NCI-H345 (cell line): ENCODE measurements at places on chromosomes 1 and 21.

- no peak for DNase-seq
Measured at GRCh38 chr1:199009447-199009846, 370.6 kb downstream of the PTPRC start.

- peak; percentile 49 for DNase-seq
Measured at GRCh38 chr1:180927841-180928240, 15.1 kb downstream of the KIAA1614 start.

GRCh38 chr21:20306836-20307235 is 691.4 kb upstream of the NCAM2 start:
- no peak for DNase-seq

DNA sequence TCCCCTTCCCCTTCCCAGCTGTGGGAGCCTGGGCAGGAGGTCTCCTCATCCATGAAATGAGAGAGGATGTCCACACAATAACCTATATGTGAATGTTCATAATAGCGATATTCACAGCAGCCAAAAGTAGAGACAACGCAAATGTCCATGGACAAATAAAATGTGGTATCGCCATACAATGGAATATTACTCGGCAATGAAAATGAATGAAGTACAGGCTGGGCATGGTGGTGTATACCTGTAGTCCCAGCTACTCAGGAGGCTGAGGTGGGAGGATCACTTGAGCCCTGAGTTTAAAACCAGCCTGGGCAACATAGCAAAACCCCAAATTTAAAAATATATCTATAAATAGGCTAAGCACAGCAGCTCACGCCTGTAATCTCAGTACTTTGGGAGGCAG is 12.9 kb downstream of the ADPRS start:
- no peak for DNase-seq

DNA sequence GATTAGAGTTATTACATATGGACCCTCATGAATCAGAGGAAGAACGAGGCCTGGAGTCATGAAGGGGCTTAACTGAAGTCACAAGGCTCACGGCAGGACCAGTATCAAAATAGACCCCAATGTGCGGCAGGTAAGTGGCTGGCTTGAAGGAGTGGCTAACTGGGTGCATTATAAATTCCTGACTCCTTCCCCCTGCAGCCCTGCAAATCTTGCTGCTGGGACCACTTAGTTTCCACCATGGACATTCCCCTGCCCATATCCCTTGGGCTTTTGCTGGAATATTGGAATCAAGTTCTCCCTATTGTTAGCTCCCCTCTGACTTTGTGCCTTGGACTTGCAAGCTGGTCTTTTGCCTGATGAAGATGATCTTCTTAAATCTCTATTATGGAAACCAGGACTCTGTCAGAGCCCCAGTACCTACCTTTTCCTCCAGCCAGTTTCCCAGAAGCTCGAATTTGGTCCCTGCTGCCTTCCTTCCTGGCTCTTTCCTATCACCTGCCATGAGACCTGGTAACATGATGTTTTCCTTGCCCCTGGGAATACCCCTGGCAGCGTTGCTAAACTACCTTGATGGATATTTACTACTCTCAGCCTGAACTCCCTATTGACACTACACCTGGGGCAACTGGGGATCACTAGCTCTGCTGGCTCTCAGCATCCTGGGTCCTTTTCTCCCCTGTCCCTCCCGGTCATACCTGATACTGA is 156.0 kb upstream of the JUN start:
- DNase-seq: peak; percentile 22

GRCh38 chr21:27674041-27674615 is 707.2 kb upstream of the ADAMTS5 start:
- no peak for DNase-seq

DNA sequence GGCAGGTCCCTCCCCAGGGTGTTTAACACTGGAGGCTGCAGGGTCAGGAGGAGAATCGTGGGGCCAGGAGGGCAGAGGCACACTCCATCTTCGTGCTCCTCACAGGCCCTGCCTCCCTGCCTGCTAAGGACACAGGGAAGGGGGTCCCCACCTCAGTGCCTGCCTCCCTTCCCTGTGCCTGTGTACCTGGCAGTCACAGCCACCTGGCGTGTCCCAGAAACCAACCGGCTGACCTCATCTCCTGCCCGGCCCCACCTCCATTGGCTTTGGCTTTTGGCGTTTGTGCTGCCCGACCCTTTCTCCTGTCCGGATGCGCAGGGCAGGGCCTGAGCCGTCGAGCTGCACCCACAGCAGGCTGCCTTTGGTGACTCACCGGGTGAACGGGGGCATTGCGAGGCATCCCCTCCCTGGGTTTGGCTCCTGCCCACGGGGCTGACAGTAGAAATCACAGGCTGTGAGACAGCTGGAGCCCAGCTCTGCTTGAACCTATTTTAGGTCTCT is 623 bp upstream of the BGLAP start:
- DNase-seq: no peak

GRCh38 chr1:108574008-108574407 is 14.1 kb downstream of the EEIG2 start:
- DNase-seq: no peak

- no peak for DNase-seq
Measured at GRCh38 chr1:62250126-62250726, 55.6 kb downstream of the L1TD1 start.

DNA sequence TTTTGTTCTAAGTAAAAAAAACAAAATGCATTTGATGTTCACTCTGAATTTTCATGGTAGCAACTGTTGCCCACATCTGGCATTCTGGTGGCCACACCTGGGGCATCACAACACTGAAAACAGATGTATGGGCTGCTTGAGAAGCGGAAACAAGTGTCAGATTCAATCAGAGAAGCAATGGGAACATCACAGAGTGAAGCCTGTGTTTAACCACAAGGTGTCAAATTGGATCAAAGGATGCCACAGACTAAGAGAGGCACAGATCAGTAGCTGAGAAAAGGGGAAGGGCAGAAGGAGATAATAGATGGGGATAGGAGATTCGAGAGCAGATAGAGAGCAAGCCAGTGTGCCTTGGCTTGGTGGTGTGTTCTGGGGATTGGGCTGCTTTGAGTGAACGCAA is 49.8 kb upstream of the MTF2 start:
- no peak for DNase-seq

DNA sequence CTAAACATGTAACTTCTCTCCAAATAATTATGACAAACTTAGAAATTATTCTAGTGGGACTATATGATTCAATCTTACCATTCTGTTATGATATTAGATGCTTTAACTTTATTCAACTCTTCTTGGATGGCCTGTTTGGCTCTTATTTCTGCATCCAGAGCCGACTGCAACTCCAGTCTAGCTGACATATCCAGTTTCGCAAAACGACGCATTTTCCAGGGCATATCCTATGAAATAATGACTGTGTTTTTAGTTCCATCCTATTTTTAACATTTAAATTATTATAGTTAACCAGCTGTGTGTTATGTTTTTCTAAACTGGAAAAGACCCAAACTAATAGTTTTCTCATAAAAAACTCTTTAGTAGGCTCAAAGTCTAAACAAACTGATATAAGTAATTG is 133.7 kb downstream of the COQ8A start:
- DNase-seq: no peak

- DNase-seq: no peak
Measured at GRCh38 chr1:18064534-18064933, 43.1 kb upstream of the IGSF21 start.

DNA sequence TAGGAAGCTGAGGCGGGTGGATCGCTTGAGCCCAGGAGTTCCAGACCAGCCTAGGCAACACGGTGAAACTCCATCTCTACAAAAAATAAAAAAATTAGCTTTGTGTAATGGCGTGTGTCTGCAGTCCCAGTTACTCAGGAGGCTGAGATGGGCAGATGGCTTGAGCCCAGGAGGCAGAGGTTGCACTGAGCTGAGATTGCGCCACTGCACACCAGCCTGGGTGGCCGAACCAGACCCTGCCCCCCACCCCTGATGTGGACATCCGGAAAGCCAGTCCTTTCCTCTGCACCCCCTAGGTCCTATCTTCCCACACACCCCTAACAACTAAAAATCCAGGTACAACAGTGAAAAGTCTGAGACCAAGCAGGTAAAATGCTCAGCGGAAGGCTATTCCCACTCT is 71.9 kb downstream of the PLD5 start:
- DNase-seq: no peak

DNA sequence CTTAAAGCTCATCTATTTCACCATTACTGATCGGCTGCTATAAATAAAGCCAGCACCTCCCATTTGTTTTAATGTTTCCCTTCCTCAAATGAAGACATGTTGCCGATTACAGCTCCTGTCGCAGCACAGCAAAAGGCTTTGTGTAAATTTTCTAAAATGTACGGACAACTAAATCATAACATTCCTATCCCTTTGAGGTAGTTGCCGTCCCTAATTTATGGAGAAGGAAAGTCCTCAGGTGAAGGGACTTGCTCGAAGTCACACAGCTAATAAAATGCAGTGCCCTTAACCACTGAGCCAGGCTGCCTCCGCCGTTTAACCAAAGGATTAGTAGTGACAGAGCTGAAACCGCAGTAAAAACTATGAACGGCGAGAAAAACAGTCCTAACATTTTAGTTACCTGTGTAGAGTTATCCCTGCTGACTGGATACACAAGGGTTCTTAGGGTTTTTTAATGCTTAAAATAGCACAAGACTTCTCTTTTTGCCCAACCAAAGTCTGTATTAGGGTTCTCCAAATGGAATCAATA is 871 bp downstream of the PINK1 start:
- DNase-seq: peak; percentile 44

DNA sequence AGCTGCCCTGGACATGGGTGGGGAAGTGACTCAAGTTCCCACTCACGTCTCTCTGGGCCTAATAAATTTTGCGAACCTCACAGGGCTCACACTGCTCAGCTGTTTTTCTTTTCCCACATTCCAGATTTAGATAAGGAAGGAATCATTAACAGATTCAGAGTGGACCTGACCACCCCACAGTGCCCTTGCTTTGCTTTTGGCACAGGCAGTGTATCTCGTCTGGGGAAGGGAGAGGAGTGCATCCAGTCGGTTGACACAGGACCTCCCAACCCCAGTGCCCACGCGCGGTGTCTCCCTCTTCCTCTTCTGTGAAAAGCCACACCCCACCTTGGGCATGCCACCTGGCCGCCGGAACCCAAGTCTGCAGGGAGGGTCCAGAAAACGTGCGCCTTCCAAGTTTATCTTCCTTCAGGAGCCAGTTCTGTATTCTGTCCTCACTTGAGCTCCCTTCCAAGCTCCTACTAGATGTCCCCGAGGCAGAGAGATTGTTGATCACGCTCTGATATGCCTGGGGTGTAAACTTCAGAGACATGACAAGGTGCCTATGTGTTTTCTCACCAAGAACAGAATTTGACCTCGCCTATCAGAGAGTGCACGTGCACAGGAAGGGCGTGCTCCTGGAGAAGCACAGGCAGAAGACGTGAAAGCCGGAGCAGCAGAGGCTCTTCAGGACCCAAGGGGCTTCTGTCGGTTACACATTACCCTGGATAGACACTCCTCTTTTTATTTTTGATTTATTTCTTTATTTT is 9.5 kb upstream of the SLC2A5 start:
- no peak for DNase-seq

DNA sequence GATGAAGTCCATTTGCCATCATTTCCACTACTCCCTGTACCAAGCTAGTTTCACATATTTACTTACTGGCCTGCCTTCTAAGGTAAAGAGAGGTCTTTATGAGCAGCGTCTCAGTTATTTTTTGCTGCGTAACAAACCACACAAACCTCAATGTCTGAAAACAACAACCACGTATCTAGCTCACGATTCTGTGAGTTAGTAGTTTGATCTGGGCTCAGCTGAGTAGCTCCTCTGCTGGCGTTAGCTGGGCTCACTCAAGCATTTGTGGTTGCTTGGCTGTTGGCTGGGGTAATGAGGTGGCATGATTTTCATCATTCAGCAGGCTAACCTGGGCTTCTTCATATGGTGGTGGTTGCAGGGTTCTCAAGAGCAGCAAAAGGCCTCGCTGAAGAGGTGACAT is 225.4 kb downstream of the FOXD2 start:
- DNase-seq: no peak

- DNase-seq: no peak
Measured at GRCh38 chr1:167744901-167745300, 23.1 kb downstream of the MPZL1 start.

DNA sequence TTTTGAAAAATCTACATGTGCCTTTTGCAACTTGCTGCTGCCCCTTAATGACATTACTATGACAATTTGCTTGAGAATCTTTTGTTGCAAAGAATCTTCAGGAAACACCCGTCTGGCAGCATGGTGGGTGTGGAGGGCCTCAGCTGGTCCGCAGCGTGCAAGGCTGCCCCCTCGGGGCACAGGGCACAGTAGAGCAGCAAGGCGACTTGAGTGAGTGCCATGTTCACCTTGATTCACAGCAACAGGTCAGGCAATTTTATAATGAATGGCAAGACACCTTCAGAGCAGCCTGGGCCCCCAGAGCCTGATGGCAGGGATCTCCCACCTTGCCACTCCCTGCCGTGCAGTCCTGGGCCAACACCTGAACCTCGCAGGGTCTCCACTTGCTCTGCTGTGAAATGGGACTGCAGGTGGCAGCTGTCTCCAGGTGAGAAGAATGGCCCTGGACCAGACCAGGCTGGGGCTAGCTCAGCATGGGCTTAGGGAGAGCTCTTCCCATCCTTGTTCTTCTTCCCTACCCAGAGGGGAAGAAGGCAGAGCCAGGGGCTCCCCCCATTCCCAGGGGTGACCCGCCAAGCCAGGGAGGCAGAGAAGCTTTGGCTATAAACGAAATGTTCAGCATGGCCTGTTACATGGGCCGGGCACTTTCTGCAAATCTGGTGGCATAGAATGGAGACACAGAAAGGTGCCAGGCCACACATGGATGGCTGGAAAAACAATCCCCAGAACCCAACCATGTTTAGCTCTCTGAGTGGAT is 34.5 kb upstream of the ACTRT2 start:
- no peak for DNase-seq

GRCh38 chr1:6205849-6206519 is at the start of gene RNF207:
Gene RNF207 (plus strand): TSS chr1:6206119. CDS start chr1:6206536, 417 bp downstream.
- peak; percentile 63 for DNase-seq

DNA sequence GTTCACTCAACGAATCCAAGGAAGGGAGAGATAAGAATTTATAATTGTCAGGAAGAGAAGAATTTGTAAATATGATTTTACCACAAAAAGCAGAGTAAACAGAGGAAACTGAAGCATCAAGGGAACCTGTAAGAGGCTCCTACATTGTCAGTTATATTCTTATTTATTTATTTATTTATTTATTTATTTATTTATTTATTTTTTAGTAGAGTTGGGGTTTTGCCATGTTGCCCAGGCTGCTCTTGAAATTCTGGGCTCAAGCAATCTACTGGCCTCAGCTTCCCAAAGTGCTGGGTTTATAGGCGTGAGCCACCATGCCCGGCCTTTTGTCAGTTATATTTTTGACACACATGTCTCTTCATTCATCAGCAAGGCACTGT is 47.1 kb downstream of the FCRL3 start:
- DNase-seq: no peak

GRCh38 chr21:27703791-27704190 is 736.9 kb upstream of the ADAMTS5 start:
- DNase-seq: no peak

DNA sequence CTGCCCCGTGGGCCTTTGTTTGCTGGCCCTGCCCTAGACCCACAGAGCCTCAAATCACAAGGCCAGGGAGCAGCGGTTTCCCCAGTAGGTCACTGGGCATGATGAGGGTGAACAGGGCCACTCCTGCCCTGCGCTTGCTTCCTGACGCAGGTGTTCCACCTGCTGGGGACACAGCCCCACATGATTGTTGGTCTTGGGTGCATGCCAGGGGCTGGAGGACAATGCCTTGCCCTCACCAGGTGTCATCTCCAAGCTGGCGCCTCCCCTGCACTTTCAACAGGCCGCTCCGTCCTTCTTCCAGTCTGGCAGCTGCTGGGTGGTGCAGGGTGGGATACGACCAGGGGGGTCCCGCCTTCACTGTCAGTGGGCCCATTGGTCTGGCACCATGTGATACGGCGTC is 24.3 kb downstream of the IL10RB start:
- peak; percentile 94 for DNase-seq
